ENCODE measurements at places on chromosomes 11 and 22.

DNA sequence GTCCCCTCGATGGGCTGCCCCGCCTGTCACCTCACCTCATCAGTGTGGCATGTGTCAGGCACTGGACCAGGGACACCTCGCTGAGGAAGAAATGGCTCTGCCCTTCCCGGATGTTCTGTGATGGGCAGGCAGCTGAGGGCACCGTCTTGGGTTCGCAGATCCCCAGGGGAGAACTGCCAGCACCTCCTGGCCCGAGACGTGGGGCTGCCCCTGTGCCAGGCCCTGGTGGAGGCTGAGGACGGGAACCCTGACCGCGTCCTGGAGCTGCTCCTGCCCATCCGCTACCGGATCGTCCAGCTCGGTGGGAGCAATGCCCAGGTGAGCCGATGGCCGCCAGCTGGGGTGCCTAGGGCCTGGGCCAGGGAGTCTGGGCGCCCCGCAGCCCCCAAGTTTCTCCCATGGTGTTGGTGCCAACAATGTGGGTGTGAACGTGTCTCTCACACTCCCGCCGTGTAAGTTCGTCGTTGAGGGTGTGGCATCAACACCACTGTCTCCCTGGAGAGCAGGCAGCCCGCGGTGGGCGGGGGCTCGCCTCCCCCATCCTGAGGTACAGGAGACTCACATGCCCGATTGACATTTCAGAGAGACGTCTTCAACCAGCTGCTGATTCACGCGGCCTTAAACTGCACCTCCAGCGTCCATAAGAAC lies 7.3 kb upstream of the GTSE1 start:
- DNase-seq: no peak

DNA sequence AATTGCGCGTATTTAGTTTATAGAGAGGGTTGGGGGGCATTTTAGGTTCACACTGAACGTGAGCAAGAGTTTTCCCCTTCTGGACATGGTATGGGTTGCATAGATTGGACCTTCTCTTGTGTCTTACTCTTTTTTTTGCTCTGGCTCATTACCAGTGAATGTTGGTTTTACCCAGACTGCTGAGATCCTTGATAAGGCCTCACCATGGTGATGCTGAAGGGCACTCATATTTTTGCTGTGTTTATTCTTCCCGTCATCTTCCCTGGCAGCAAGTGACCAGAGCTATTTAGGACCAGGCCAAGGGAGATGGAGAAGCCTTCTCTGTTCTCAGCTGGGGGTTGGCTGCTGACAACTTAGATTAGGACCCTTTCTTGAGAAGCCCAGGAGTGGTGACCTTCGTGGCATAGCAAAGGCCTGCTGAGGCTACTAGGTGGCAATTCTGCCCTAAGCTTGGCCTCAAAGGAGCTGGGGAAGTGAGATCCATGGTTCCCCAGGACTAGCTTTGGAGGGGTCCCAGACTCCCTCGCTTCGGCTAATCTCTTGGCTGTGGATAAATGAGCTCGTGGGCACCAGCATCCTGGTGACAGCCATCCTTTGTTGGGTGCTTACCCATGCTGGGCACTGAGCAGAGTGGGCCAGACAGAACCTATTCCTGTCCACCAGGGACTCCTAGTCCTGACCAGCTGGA lies 47.3 kb downstream of the GRIK4 start:
- DNase-seq: no peak

- no peak for DNase-seq
Measured at GRCh38 chr11:92278791-92279433, 54.3 kb downstream of the FAT3 start.

- DNase-seq: no peak
Measured at GRCh38 chr11:35393098-35393497, 26.3 kb downstream of the SLC1A2 start.

DNA sequence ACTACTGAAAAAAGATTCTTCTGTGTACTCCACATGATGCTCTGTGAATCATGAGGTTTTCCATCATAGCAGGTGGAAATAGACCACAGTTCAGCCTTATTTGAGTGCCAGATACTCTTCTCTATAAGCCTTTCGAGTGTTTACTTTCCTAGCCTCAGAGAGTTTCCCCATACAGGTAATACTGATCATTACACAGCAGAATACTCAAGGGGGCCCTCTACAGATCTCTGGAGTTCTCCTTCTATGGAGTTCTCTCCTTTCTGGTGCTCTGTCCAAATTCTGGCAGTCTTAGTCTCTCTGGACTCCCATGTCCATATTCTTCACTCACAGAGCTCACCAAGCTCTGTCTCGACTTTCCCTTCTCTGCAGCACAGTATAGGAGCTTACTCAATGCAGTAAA lies 175.7 kb upstream of the CARD18 start:
- DNase-seq: no peak

- DNase-seq: no peak
Measured at GRCh38 chr11:58446294-58446693, 4.3 kb upstream of the OR5B12 start.

DNA sequence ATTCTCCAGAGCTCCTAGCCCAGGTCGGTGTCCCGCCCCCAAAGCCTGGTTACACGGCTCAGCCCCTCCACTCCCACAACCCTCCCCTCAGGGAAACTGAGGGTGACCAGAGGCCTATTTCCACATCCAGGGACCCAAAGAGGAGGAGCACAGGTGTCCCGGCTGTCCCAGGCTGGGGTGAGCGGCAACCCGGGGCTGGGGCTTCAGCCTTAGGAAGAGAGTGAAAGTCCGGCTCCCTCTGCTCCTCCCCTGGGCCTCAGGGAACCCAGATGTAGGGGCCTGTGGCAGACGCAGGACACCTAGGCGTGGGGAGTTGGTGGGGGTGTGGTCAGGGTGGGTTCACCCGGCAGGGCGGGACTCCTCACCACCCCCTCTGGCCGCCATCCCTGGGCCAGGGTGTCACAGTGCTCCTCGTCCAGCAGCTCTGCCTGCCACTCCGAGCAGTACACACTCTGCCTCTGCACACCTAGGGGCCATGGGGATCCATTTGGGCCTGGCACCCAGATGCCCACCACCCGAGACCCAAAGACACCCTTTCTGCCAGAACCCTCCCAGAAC lies 63.1 kb downstream of the ARFGAP3 start:
- DNase-seq: no peak

GRCh38 chr11:16814410-16815046 lies 76.1 kb downstream of the C11orf58 start:
- no peak for DNase-seq

DNA sequence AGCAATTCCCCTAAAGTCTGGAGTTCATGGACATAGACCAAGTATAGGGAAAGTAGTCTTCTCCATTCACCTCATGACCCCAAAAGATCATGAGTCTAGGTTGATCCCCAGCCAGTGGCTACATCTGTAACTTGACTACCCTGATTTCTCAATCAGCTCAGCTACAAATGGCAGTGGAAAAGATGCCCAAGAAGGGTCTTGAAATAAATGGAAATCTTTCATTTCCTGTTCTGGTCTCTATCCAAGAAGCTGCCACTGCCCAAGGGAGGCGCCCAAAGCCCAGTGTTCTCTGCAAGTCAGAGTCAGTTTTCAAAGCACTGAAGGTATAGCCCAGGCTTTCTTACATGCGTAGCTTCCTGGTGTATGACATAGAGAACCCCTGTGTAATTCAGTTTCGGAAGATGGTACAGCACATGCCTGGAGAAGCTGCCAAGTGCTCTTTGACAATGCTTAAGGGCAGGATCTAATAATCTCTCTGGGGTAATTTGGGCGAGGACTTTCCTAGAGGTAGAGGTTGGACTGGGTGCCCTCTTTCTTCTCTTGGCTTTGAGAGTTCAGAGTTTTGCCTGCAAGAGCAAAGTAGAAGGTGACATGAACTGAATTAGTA lies 101.1 kb downstream of the ADAMTS15 start:
- no peak for DNase-seq

DNA sequence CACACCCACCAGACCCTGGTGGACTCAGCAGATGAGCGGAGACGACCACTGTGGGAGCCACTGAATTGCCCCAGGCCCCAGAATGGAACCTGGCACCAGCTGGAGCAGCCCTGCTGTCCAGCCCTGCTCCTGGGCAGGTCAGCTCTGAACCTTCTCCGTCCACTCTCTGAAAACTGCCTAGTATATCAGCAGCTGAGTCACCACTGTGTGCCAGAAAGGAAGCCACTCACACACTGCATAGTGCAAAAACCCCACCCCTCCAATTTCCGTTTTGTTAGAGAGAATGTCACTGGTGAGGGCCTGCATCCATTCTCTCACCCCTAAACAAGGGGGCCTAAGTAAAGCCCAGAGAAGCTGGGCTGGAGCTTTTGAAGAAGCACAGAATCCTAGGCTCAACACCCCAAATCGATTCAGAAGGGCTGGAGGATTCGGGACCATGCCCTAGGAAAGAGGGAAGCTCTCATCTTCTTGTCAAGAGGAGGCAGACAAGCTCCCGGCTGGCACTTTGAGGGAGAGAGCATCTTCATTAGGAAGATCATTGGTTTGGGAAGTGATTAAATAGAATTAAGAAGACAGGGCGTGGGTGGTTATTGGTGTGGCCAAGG lies 44.5 kb downstream of the GALNT18 start:
- peak; percentile 11 for DNase-seq

DNA sequence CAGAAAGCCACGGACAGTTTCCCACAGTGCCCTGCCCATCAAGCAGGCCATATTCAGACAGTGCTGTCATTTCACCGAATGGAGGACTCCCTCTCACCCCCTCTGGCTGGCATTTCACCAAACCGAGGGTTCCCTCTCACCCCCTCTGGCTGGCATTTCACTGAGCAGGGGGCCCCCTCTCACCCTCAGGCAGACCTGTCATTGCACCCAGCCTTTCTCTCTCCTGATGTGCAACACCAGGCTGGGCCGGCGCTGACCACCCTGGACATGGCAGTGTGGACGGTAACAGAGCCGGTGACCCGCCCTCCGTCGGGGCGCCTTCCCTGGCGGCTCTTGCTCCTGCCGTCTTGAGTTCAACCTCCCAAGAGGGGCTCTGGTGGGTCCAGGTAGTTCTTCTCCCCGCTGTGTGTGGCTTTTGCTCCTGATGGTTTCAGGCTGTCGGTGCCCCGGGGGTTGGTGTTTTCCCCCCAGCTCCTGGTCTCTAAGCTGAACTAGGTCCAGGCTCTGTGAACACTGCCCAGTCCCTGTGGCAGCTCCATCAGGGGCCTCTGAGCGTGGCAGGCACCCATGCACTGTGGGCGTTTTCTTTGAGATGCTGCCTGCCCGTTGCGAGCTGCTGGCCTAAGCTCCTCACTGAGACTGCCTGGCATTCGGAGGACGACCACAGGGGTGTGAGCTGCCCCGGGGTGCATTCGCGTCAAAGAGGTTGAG lies 46.9 kb downstream of the SMIM38 start:
- no peak for DNase-seq

DNA sequence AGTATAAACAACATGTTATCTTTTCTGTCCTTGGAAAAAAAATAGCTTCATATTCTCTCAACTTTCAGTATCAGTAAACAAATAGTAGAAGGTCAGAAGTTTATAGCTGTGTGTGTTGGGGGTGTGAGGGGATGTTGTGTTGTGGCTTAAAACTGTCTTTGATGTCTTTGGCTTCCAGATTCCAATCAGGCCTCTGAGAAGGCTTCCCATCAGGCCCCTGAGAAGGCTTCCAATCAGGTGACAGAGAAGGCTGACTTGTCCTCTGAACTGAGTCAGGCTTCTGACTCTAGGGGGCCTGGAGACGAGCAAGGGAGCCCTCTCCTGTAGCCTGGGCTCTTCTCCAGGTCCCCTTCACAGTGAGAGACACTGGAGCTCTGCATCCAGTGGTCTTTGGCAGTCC lies 9.3 kb downstream of the MTFP1 start:
- no peak for DNase-seq

- DNase-seq: no peak
Measured at GRCh38 chr22:21928048-21928447, 24.6 kb downstream of the PPM1F start.

DNA sequence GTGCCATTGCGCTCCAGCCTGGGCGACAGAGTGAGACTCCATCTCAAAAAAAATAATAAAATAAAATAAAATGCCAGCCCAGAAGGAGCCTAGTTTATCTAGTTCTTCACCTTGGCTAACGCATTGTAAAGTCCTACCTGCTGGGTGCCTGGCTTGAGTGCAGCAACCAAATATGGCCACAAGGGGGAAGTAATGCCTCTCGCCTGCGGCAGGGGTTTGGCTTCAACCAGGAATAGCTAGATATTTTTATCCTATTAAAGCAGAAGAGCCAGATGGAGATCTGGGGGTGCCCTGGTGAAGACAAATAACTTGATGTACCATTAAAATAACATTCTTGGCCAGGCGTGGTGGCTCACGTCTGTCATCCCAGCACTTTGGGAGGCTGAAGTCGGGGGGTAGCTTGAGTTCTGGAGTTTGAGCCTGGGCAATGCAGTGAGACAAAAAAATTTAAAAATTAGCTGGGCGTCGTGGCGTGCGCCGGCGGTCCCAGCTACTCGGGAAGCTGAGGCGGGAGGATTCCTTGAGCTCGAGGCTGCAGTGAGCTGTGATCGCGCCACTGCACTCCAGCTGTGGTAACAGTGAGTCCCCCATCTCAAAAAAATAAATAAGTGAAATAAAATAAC lies 20.6 kb upstream of the PLEKHB1 start:
- DNase-seq: peak; percentile 39

DNA sequence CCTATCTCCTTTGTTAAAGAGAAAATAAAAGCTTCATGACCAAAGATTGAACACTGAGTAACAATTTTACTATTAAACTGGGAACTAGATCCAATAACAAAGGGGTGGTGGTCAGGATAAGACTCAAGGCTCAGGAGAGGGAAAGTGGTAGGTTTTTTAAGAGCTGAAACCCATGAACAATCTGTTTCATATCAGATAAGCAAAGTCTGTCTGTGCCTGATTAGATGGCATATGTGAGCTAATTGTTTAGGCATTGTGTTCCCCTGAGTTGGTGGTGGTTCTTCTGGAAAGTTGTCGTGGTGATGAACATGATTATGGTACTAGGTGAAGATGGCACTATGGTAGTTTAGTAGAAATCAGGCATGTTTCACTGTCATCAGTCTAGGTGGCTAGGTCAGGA lies 24.4 kb downstream of the USP47 start:
- DNase-seq: no peak

- DNase-seq: peak; percentile 25
Measured at GRCh38 chr11:133834682-133835592, 10.4 kb downstream of the SPATA19 start.

DNA sequence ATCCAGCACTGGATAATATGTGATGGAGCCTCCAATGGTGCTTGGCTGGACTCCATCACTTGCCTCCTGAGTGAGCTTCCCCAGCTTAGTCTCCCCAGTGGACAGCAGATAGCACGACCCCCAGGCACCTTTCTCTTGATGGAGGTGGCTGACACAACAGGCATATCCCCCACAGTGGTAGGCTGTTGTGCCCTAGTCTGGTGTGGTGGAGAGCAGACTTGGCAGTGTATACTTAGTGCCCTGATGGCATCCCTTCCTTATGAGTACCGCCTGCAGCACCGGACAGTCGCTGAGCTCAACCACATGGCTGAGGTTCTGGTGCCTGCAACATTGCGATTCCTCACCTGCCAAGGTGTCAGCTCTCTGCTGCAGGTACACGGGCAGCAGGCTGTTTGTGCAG lies 50.1 kb downstream of the DNHD1 start:
- DNase-seq: no peak

- DNase-seq: no peak
Measured at GRCh38 chr11:124878759-124879492, 13.7 kb downstream of the ROBO3 start.

GRCh38 chr11:61918938-61919704 lies 1.8 kb upstream of the RAB3IL1 start:
- no peak for DNase-seq
